Left cardiac atrium (tissue), 4 donors: ENCODE measurements at places on chromosomes 16 and 17. TPM values are rescaled to one million over a fixed set of nuclear protein-coding genes. Genes with fewer than 3 reads are reported as not detected.

- no peak for DNase-seq
Measured at GRCh38 chr16:64309398-64310110, 812.3 kb downstream of the CDH11 start.

DNA sequence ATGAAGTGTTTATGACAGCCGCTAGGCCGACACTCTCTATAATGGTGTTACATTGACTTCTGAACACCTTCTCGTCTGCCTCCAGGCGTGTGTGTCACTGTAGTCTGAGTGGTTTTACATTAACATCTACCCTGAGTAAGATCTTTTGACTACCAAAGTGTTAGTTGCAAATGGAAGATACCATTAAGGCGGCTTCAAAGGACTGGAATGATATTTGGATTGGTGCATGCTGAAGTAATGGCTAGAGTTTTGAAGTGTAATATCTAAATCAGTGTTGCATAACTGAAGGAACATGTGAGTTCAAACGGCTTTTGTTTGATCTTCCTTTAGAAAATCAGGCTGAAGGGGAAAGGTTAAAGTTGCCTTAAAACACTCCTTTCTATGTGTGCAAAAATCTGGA, 52.2 kb downstream of the BCAS3 start:
- no peak for DNase-seq

- peak; percentile 78 for DNase-seq
Measured at GRCh38 chr16:75053791-75054555, 55.1 kb downstream of the ZNRF1 start.

Gene MYH8
- total RNA-seq: not detected

Gene DERL2
- 32.9 TPM for total RNA-seq

- DNase-seq: no peak
Measured at GRCh38 chr17:7880076-7880868, 8.3 kb upstream of the CHD3 start.

Gene CDK12
- 23.7 TPM for total RNA-seq

Gene GPR179
- not detected for total RNA-seq

- no peak for DNase-seq
Measured at GRCh38 chr16:84840687-84841627, 21.2 kb downstream of the CRISPLD2 start.

- DNase-seq: no peak
Measured at GRCh38 chr16:28202147-28202746, 9.5 kb downstream of the XPO6 start.

GRCh38 chr17:78674595-78675315, 97.6 kb upstream of the DNAH17 start:
- no peak for DNase-seq

Gene TERB1
- total RNA-seq: not detected

DNA sequence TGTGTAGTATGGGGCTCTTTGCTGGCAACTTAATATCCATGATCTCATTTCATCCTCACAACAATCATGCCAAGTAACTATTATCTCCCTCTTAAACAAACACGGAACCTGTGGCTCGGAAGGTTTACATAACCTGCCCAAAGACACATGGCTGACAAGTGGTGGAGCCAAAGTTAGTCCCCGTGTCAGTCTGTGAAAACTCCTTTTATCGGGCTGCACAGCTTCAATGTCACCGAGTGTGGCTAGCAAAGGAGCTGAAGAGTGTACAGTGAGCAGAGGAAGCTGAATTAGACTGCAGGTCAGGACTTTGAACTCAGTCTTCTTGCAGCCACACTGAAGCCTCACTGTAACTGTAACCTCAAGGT, 80.3 kb downstream of the PARN start:
- DNase-seq: no peak

GRCh38 chr17:5127910-5128309, 12.1 kb downstream of the USP6 start:
- DNase-seq: no peak

Gene EFNB3
- 1.1 TPM for total RNA-seq

GRCh38 chr17:4679658-4680057, 24.3 kb downstream of the PELP1 start:
- no peak for DNase-seq

DNA sequence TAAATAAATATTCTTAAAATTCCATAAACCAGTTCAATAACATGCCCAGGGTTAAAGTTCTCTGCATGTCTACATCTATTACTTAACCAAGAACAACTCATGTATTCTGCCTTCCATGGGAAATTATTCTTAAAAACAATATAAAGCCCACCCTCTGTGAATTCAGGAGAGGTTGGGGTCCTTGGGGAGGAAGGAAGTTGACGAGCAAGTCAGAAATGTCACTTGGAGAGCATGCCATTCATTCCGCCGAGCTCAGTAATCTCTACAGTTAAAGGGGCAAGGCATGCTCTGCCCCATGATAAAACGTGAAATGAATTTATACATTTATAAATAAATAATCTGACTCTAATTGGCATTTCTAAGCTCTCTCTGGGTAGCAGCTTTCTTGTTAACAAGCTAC, 405.1 kb downstream of the TOX3 start:
- no peak for DNase-seq

- no peak for DNase-seq
Measured at GRCh38 chr16:56781528-56781961, 51.6 kb downstream of the NUP93 start.

Gene KRTAP2-1
- total RNA-seq: not detected

Gene TEDC2
- 2.8 TPM for total RNA-seq

Gene ACAP1
- total RNA-seq: 19.0 TPM

Gene TMEM92
- total RNA-seq: 0.65 TPM

GRCh38 chr16:75024594-75024993, 25.8 kb downstream of the ZNRF1 start:
- no peak for DNase-seq

DNA sequence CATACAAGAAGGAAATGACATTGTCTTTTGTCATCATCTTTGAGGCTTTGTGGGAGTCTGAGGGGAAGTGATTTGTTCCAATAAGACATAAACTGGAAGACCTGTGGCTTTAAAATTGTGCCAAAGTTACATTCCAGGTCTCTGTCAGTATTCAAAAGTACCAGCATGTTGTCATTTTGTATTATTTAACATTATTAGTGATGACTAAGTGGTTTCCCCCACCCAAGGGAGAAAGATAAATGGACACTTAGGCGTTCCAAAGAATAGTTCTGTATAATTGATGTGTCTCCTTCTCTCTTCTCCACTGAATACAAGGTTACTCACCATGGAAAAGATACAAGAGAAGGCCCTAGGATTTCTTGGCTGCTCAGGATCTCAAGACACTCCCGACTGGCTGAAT, 3.8 kb downstream of the CFAP97D1 start:
- no peak for DNase-seq

Gene SLC6A2
- total RNA-seq: not detected

Gene TMC7
- total RNA-seq: 0.85 TPM

DNA sequence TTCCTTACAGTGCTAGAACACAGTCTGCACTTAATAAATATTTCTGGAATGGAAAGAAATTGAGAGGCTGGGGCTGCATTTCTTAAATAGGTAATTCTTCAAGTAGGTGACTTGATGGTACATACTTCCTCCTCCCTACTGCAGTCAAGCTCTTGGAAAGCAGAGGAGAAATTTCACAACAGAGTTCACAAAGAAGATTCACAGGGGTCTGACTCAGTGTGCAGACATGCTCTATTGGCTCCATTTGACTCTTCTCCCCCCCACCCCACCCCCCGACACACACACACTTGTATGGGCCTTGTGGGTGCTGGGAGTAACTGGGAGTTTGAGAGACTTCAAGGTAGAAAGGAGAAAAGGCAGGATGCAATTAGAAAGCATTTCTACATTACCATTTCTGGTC, 6.2 kb upstream of the MYOCD start:
- no peak for DNase-seq

GRCh38 chr17:4179071-4179470, 36.1 kb downstream of the CYB5D2 start:
- DNase-seq: no peak

DNA sequence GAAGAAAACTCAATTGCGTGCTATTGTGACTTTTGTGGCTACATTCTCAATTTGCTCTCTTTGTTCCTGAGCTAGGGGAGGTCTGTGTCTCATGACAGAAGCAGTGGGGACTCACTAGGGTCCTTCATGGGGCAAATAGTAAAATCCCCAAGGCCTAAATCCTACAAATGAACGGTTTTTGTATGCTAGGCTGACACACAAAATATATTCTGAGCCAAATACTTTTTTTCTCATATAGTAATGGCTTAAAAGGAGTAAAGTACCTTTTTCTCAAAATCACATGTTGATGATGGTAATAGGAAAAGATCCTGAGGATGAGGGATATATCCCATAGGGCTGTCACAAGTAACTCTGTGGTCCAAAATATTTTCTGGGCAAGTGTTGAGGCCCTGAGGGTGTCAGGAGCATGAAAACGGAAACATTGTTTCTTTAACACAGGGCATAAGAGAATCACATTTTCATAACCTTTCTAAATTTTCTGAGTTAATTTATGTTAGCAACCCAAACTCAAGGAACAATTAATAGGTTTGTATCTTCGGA, 77.5 kb upstream of the CNTNAP4 start:
- no peak for DNase-seq

DNA sequence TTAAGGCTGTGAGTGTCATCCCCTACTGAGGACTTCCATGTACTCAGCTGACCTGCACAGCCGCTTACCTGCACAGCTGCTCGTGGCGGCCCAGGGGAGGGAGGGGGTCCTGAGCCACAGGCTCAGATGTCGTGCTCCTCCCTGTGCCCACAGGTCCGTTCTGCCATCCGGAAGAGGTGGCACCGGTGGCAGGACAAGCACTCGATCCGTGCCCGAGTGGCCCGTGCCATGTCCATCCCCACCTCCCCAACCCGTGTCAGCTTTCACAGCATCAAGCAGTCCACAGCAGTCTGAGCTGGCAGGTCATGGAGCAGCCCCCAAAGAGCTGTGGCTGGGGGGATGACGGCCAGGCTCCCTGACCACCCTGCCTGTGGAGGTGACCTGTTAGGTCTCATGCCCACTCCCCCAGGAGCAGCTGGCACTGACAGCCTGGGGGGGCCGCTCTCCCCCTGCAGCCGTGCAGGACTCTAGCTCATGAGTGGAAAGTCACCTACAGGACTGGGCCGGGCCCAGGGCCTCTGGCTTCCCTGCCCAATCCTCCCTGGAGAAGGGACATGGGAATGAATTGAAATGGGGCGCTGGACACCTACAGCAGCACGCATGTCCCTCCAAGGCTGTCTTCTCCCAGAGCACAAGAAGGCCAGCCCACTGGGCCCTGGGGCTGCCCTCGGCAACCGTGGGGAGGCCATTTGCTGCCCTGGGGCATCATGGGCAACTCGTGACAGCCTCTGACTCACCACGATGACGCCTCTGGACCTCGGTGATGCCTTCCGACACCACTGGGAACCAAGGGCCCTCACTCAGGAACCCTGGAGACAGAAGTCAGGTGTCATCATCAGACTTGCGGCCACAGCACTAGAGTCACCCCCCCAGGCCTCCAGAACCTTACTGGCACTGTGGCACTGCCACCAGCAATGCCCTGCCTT, 9.9 kb upstream of the SPPL2C start:
- DNase-seq: no peak

Gene PIPOX
- 0.55 TPM for total RNA-seq

DNA sequence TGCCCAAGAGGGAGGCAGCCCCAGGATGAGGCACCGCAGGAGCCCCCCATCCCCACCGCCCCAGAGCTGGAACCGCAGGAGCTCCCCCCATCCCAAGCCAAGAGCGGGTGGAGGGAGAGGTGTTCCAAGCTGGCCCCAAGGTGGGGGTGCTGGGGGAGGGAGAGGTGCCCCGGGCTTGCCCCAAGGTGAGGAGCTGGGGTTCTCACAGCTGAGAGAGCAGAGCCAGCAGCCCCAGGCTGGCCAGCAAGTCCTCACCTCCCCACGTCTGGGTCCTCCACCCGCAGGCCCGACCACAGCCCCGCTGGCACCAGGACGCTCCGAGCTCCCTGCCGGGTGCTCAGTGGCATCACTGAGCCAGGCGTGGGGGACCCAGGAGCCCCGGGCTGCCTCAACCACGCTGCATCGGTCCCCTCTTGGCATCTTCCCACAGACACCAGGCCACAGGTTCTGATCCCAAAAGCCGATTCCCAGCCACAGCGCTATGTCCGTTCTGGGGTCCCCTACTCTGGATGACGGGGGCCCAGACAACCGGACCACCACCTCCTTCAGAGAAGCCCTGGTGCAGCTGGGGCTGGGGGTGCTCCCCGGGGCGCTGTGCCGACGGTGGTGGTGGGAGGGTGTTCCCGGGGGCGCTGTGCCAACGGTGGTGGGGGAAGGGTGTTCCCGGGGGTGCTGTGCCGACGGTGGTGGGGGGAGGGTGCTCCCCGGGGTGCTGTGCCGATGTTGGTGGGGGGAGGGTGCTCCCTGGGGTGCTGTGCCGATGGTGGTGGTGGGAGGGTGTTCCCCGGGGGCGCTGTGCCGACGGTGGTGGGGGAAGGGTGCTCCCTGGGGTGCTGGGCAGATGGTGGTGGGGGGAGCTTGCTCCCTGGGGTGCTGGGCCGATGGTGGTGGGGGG, 15.4 kb upstream of the WDR45B start:
- DNase-seq: peak; percentile 17

DNA sequence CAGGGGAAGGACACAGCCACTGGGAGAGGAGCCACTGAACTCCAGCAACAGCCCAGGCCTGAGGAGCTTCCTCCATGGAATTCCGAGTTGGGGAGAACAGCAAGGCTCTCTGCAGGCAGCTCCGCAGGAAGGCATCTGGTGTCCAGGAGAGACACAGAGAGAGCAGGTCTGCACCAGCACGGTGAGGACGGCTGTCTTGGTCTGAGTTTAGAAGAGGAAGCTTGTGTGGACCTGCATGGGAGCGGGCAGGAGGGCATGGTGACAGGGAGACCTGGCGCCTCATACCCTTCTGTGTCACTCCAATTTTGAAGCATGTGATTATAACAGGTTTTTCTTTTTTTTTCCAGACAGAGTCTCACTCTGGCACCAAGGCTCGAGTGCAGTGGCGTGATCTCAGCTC, 6.4 kb downstream of the SLC38A10 start:
- DNase-seq: no peak

- no peak for DNase-seq
Measured at GRCh38 chr17:40850293-40850972, 16.6 kb downstream of the KRT12 start.

Gene PPP1R1B
- 5.3 TPM for total RNA-seq

- no peak for DNase-seq
Measured at GRCh38 chr17:8417806-8418205, 17.9 kb upstream of the NDEL1 start.

Gene EIF1
- 883 TPM for total RNA-seq

- peak; percentile 64 for DNase-seq
Measured at GRCh38 chr17:50272711-50273653, 1.3 kb upstream of the TMEM92 start.

Gene ITPRIPL2
- total RNA-seq: 40.7 TPM

- no peak for DNase-seq
Measured at GRCh38 chr16:14186795-14187221, 115.7 kb downstream of the MRTFB start.

Gene C17orf107
- total RNA-seq: 1.3 TPM

- peak; percentile 67 for DNase-seq
Measured at GRCh38 chr17:73710095-73710592, 65.9 kb upstream of the SDK2 start.

GRCh38 chr16:55154262-55154661, 169.7 kb upstream of the IRX6 start:
- DNase-seq: no peak

Gene CCL7
- not detected for total RNA-seq

- DNase-seq: no peak
Measured at GRCh38 chr17:42853004-42853403, 2.0 kb downstream of the AOC3 start.

Gene NXPH3
- total RNA-seq: 3.6 TPM

Gene CALCOCO2
- 241 TPM for total RNA-seq

Gene PRAC2
- total RNA-seq: not detected
